Eye (tissue), 1 donor: ENCODE measurements at places on chromosomes 4 and X.

DNA sequence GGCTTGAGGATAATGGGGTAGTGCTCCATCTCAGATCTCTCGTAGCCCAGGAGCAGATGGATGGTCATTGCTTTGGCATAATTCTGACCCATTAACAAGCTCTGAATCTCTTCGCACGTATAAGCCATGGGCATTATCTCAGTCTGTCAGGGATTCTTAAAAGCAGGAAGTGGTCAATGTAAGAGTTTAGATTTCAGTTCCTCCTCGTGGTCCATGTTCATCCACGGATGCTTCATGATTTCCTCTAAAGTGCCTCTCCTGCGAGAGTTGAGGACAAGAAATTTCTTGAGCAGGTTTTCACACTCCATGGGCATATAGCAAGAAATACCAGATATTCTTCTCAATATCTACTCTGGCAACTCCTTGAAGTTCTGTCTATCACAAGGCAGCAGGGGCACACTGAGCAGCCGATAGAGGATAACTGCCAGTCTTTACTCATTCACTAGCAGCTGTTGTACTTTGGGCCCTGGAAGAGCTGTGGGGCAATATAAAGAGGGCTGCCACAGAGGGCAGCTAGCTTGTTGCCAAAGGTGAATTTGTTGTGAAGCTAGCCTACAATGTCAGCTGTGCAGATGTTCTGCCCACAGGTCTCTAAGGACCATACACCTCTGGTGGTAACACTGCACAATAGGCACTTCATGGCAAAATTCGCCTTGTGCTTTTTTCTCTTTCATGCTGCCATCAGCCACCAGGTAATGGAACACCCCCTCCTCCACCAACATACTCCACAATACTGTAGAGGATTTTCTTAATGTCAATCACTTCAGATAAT, 52.0 kb upstream of the WDR17 start:
- DNase-seq, result no peak

GRCh38 chr4:11732155-11732554, 303.5 kb upstream of the HS3ST1 start:
- no peak for DNase-seq

DNA sequence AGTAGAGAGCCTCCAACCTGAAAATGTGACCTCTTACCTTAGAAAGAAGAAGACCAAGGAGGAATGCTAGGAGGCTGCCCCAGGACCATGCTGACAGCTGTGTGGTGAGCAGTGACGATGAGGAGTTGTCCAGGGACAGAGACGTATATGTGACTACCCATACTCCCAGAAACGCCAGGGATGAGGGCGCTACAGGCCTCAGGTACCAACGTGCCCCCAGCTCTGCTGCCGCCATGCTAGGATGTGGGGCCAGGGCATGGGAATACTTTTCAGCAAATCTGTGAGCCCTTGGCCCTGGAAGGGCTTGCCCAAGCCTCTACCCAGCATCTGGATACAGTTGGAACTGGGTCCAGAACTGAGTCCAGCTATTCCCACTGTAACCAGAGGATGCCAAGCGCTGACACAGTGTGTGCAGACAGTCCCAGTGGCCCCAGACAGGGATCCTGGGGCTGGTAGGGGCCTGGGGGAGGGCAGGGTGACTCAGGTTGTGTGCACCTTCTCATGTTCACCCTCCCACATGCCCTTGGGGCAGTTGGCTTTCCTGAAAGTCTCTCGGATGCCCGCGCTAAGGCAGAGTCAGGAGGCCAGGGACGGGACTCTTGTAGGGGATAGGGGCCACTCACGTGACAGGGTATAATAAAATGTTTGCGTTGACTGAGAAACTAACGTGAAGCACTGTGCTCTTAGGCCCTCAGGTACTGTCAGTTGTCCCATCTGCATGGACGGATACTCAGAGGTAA, 23.9 kb upstream of the FAM193A start:
- no peak for DNase-seq

DNA sequence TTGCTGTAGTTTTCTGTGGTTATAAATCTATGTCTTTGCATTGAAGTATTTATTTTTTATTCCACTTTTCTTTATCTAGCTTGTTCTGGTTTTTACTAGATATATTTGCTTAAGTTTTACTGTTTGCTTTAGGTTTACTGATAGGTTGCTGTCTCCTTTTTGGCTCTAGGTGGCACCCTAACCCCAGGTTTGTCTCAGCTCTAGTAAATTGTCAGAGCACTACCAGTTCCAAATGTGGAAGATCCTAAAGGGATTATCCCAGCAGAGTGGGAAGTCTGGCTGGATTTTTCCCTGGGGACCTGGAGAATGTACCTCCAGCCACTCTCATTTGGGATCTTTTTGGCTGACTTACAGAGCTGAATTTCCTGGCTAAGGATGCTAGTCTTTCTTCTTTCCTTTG, 106.1 kb downstream of the PBDC1 start:
- peak; percentile 75 for DNase-seq
